Activated T-cell treated with anti-CD3 and anti-CD28 coated beads, Interleukin-2, amount 50 U/mL, for 72 hours (primary cell): ENCODE measurements at places on chromosomes 5 and 9.

- DNase-seq: no peak
Measured at GRCh38 chr5:76271836-76272235, 131.2 kb upstream of the IQGAP2 start.

- DNase-seq: no peak
Measured at GRCh38 chr9:126783949-126784348, 20.9 kb upstream of the ZBTB43 start.

DNA sequence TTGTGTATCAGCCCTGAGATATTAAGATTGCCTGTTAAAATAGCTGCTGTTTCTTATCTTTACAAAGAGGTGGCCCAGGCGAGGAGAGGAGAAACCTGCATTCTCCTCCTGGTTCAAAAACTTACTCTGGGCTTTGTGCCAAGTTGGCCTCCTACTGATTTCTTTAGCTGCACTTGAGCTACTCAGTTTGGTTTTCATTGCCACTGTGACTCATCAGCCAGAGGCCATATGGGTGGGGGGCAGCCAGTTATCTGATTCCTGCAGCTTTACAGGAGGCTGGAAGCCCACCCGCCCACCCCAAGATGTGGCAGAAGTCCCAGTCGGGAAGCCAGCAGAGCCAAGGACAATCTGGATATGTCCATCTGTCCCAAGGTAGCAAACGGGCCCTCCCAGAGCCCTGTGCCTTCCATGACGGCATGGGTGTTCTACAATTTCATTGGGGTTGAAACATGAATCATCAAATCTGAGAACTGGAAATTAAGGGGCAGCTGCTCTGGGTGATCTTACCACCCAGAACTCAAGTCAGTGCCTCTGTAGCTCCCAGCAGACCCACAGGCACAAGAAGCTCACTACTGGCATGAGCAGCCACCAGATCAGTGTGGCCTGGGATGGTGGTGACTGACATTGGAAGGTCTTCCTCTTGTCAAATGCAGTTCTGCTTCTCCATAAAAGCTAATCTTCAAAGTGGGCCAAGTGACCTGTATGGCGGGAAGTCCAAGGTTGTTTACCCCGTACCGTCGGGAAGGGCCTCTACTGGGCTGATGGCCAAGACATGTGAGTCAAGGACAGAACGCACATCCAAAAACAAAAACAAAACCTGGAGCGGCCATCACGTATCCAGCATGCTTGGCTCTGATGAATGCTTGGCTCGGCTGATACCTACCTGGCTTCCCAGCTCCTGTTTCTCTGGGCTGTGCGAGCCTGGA lies 15.6 kb downstream of the FCN2 start:
- no peak for DNase-seq

DNA sequence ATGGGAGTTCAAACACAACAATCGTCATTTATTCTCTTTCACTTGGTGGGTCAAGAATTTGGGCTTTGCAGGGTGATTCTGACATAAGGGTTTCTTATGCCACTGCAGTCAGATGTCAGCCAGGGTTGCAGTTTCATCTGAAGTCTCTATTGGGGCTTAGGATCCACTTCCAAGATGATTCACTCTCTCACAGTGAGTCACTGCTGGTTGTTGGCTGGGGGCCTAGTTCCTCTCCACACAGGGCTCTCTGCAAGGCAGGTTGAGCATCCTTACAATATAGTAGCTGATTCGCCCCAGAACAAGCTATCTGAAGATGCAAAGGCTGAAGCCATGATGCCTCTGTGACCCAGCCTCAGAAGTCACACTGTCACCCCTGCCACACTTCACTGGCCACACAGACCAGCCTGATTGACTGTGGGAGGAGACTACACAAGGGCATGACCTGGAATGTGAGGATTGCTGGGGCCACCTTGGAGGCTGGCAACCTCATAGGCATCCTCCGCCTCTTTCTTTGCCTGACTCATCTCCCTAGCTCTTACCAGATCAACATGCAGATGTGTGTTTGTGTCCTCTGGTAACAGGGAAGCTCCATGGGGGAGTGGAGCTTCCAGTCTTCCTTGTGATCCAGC lies 4.5 kb upstream of the CARD19 start:
- peak; percentile 81 for DNase-seq

DNA sequence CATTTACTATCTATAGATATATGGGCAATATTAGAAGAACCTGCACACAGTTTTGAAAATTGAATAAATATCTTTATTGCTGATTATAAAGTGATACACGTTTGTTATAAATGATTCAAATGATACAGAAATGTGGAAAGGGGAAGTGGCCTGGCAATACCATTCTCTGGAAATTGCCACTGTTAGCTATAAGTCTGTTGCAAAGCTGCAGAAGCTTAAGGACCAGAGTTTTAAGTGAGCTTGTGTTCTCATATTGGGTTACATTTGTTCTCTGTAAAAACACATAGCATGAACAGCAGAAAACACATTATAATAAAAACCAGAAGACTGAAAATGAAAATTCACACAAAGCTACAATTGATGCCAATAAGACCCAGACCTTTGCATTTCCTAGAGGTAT lies 59.6 kb downstream of the RASGRF2 start:
- DNase-seq: no peak

DNA sequence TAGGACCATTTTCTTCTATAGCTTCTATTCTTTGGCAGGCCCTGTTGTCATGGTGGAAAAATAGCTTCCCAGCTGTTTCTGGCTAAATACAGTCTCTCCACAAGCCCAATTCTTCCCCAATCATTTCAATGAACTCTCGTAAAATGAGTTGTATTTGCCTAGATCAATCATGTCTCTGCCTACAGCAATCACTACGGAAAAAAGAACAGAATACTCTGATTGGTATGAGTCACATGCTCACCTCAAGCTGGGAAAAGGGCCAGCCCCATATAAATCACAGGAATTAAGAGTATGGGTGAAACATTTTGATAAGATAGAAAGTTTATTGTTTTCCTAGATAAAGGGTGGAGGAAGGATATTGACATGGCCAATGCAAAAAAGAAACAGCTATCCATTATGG lies 711.4 kb downstream of the EFNA5 start:
- DNase-seq: no peak

- DNase-seq: peak; percentile 73
Measured at GRCh38 chr5:88690409-88691229, 192.4 kb downstream of the MEF2C start.

- no peak for DNase-seq
Measured at GRCh38 chr9:8864545-8864896, 1064.9 kb upstream of the DMAC1 start.

DNA sequence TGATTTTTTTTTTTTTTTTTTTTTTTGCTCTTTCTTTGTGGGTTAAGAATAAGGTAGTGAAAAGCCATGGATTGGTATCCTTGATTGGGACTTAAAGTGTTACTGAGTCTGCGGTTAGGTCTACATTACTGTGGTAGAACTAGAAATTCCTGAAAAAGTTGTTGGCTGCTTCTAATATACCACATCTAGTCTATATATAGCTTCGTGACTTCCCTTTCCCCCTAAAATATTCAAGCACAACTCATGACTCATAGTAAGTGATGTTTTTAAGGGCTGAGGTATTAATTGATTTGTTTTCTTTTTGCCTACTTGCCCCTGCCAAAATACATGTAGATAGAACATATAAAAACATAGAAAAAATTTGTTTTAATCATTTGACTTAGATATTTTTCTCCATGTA lies 247.6 kb downstream of the TMEM232 start:
- DNase-seq: no peak

DNA sequence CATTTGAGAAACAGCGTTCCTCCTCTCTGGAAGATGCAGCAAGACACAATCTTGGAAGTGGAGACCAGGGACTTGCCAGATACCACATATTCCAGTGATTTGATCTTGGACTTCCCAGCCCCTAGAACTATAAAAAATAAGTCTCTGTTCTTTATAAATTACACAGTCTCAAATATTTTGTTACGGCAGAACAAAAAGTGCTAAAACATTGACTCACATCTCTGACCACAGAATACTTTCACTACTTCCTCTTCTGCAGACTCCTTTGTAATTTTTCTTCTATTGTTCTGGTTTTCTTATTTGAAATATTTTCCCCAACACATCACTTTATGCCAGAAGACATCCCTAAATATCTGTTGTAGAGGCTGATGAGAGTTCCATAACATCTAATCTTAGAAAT lies 706.1 kb upstream of the CDH18 start:
- DNase-seq: no peak

DNA sequence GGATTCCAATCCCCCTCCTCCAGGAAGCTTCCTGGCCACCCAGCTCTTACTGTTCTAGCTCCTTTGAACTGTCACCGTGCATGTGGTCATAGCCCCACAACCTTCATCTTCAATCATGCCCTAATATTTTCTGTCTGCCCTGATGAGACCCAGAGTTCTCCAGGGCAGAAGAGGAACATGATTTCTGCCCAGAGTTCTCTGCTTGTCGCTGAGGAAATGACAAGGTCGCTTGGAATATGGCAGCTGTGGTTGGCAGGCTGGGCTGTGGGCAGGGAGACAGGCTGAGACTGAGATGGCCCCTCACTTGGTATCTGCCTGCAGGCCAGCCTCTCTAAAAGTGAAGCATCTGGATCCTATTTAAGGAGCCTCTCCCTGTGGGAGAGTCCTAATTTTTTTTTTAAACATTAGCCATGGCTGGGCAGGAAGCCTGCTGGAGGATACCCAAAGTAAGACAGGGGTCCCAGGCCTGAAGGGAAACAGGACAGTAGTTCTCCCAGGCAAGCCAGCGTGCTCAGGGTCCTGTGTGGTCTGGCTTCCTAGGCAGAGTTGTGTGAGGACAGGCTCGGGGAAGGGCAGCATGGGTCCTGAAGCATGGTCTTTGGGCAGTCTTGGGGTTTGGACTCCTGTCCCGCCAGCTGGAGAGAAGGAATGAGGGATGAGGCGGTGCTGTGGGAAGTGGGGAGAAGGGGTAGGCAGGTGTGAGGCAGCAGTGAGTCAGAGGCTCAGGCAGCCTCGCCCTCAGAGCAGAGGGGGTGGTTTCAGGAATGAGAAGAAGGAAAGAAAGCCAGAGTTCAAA lies 242.1 kb downstream of the FSTL4 start:
- no peak for DNase-seq

- DNase-seq: peak; percentile 68
Measured at GRCh38 chr5:6827526-6828219, 114.4 kb downstream of the TENT4A start.

DNA sequence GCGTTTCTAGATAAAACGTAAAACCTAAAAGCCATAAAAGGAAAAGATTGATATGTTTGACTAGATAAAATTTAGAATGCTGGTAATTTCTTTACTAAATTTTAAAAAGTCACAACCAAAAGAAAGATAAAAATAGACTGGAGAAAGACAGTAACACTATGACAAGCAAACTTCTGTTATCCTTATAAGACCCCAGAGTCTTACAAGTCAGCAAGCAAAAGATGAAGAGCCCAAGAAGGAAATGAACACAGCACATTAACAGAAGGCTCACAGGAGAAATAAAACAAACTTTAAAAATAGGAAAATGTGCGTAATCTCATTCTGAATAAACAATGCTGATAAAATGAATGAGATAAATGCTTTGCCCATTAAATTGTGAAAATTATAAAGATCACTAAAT lies 29.7 kb downstream of the IL7R start:
- no peak for DNase-seq

- no peak for DNase-seq
Measured at GRCh38 chr5:129496421-129496820, 36.3 kb downstream of the ADAMTS19 start.

GRCh38 chr9:8760000-8760767 lies 960.6 kb upstream of the DMAC1 start:
- DNase-seq: no peak

DNA sequence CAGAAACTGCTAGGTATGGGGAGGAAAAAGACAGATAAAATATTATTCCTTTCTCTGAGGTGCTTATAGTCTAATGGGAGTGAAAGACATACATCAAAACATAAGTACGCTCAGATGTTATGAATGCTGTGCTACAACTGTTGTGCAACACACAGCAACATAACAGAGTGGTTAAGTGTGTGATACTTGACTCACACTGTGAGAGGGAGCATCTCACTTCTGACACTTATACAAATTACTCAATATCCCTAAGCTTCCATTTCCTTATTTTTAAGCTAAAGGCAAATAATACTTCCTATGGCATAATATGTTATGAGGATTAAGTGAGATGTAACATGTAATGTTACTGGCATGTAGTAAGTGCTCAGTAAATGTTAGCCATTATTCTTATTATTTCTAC lies 110.6 kb upstream of the FER start:
- no peak for DNase-seq

- DNase-seq: no peak
Measured at GRCh38 chr5:167639273-167639672, 652.2 kb upstream of the WWC1 start.

GRCh38 chr9:89750117-89750791 lies 145.4 kb downstream of the GADD45G start:
- DNase-seq: no peak

DNA sequence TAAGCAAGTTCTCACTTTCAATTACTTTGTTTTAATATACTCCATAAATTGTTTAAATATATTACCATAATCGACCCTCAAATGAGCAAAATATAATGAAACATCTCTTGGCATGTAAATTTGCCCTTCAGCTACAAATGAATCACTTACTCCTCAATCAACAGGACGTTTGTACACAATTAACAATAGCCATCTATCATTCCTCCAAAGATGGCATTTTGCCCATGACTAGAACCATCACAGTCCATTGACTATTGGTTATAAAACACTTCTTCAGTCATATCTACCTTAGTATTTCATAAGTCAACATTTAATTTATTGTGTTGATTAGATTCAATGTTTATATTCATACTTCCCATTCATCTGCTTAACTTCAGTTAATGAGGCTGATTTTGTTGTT lies 127.2 kb downstream of the CTNND2 start:
- no peak for DNase-seq

- no peak for DNase-seq
Measured at GRCh38 chr9:92385001-92385400, 19.4 kb downstream of the OGN start.

DNA sequence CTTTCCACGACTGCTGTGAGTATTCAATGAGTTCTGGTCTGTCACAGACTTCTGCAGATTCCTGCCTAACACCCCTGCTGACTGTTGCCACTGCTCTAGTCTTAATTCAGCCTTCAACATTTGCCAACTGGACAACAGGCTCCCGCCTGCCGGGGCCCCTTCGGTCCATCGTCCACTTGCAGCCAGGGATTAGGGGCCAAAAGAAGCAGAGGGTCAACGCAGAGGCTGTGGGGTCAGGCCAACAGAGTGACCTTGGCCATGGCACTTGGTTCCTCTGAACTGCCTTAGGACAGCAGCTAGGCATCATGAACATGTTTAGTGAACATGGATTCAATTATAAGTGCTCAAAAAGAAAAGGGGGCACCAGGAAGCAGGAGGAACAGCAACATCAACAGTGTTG lies 28.7 kb downstream of the MORN5 start:
- DNase-seq: no peak
